ENCODE measurements at places on chromosomes 11 and 22.
A peak's percentile ranks its signal among the peaks of the same experiment; 100 is the strongest.

DNA sequence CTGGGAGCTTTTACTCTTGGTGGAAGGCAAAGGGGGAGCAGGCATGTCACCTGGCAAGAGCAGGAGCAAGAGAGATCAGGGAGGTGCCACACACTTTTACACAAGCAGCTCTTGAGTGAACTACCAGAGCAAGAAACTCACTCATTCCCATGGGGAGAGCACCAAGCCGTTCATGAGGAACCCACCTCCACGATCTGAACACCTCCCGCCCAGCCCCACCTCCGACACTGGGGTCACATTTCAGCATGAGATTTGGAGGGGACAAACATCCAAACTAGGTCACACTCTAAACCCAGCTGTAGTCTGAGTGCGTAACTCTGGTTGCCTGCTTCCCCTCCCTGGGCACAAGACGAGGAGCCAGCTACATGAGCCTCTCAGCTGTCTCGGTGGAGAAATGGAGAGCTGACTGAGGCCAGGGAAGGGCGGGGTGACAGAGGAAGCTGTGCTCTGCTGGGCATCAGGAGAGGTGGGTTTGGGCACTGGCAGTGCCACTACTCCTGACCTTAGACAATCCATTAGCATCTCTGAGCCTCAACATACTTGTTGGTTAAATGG, 134.6 kb downstream of the PKNOX2 start:
- DNase-seq: no peak

GRCh38 chr22:35071784-35072183, 5.8 kb downstream of the ISX start:
- no peak for DNase-seq

- DNase-seq: no peak
These were observed 271.2 kb upstream of the SYN3 start for GRCh38 chr22:33329398-33329797.

GRCh38 chr22:17491090-17491640, 72.1 kb upstream of the SLC25A18 start:
- no peak for DNase-seq

DNA sequence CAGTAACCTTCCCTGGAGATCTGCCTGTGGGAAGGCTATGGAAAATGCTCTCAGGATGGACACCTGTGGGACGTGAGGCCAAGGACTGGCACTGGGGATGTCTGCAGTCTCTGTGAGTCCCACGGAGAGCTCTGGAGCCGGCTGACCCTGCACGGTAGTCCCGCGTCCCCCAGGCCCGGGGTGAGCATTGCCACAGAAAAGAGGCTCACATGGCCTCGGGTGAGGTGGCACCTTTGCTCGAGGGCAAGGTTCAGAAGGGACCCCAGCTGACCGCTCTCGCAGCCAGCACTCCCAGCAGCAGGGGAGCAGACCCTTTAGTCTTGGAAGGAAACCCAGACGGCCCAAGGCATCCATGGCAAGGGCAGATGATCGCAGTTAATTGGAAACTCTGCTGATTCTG, 9.0 kb downstream of the RTL6 start:
- DNase-seq: no peak

DNA sequence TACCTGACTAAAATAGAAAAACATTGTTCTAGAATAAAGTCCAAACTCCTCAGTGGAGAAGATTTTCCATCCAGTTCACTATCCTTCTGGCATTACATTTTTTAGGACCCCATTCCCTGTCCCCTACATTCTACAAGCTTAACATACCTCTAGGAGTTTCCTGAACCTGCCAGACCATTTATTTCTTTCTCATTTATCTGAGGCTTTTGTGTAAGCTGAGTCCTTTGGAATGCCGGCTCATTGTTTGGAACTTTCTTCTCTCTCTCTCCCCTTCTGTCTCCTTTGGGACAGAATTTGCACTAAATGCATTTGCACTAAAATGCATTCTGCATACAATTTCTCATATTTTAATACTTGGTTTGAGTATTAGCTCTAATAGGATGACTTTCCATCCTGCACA, 393.0 kb upstream of the ANO3 start:
- no peak for DNase-seq

DNA sequence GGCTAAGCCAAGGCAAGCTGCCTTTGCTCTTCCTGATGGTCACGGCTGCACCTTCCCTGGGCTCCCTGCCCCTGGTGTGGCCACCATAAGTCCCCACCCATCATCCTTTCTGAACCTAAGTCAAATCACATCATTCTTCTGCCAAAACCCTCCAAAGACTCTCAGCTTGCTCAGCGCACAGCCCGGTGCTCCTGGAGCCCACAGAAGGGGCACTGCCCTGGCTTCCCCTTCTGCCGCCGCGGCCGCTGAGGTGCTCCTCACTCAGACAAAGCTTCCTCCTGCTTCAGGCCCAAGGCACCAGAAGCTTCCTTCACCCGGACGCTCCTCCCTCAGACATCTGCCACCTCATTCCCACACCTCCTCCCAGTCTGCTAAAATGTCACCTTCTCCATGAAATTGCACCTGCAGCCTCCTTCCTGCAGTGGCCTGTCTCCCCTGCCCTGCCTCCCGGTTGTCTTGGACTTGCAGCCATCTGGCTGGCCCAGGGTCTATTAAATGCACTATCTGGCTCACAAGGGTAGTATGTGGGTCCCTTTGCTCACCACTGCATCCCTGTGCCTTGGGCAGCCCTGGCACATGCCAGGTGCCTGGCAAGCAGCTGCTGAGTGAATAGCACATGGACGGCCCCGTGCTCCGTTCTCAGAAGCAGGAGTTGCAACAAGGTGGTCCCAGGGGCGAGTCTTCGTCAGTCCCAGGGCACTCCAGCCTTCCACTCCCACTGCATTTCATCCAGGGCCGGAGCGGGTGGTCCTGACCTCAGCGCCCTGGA, 108.2 kb downstream of the WNT7B start:
- no peak for DNase-seq

GRCh38 chr11:30381879-30382278, 59.0 kb downstream of the ARL14EP start:
- no peak for DNase-seq

DNA sequence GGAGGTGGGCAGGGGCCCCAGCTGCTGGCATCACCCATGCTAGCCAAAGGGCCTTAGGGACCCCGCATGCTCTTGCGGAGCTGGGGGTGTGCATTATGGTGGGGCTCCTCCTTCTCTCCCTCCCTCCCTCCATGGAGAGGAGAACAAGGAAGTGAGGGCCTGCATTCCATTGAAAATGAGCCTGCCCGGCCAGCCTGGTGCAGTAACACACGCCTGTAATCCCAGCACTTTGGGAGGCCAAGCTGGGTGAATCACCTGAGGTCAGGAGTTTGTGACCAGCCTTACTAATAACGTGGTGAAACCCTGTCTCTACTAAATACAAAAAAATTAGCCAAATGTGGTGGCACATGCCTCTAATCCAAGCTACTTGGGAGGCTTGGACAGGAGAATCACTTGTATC, 22.4 kb downstream of the SNAP29 start:
- no peak for DNase-seq

DNA sequence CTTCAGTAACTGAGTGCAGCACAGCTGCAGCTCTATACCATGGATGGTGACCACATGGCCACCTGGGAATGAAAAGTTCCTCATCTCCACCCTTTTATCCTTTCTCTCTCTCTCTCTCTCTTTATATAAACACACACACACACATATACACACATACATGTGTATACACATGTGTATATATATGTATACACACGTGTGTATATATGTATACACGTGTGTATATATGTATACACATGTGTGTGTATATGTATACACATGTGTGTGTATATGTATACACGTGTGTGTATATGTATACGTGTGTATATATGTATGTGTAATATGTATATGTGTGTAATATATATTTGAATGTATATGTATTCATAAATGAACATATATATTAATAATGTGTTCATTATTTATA, 18.8 kb upstream of the FAR1 start:
- DNase-seq: no peak

- peak; percentile 82 for DNase-seq
These were observed at the start of gene IFITM1 for GRCh38 chr11:313787-314553. IFITM1 (plus strand) TSS chr11:314040; CDS start chr11:314171, 131 bp downstream.

DNA sequence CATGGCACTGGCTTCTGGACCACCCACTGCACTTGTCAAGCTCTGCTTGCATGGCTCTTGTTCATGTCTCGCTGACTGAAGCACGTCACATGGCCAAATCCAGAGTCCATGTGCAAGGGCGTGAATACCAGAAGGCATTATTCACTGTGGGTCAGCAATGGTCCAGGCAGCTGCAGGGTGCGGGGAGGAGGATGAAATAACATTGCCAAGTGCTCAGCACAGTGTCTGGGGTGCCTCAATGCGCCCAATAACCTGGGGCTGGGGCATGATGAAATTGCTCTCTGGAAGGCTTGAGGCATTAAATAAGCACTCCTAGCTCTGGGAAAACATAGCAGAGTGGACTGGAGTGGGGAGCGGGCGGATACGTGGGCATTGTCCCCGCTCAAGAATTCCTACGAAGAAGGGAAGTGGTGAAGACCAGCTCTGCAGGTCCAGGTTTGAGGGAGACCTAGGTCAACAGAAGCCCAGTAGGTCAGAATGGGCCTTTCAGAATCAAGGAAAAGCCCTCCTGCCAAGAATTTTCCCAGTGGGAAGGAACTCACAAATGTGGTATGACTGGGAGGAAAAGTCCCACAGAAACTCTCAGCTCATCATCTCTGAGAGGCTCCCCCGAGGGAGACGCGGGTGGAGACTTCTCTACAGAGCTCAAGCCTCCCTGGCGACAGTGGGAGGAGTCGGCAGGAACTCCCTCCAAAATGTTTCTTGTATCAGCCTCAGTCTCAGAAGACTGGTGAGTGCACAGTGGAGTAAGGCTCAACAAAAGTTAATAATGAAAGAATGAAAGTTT, 15.3 kb upstream of the ACCSL start:
- DNase-seq: no peak

GRCh38 chr11:95702526-95702925, 87.1 kb downstream of the FAM76B start:
- DNase-seq: no peak

DNA sequence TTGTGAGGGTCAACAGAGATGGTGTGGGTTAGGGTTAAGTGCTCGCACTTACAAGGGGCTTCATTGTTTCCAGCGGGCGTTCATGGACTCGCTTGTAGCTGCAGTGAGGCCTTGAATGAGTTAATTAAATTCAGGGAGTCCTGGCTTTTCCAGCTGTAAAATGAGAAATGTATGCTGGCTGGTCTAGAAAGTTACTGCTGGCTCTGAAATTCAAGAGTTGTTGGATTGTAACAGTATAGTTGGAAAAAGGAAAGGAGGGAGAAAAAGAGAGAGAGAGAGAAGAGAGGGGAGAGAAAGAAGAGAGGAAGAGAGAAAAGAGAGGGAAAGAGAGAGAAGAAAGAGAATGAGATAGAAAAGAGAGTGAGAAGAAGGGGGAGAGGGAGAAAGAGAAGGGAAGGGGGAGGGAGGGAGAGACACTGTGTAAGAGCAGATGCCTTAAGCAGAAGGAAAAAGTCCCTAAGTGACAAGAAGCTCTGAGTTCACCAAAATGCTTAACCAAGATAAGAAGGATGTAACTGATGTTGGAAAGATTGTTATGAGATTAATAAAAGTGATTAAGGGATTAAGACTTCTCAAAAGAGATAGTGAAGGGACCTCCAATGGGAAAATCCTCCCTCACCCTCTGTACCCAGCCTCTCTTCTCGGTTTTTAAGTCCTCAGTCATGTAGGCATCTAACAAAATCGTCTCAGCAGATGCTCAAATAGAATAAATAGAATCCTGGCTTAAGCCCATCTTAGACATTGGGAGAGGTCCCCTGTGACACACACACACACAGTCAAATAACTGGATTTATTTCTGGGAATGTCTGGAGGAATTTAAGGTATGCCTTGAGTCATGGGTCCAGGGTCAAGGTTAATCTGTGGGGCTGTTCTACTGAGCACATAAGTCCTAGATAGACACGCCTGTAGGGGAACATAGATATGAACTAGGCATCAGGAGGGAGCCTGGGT, 477.9 kb downstream of the MIAT start:
- DNase-seq: no peak

DNA sequence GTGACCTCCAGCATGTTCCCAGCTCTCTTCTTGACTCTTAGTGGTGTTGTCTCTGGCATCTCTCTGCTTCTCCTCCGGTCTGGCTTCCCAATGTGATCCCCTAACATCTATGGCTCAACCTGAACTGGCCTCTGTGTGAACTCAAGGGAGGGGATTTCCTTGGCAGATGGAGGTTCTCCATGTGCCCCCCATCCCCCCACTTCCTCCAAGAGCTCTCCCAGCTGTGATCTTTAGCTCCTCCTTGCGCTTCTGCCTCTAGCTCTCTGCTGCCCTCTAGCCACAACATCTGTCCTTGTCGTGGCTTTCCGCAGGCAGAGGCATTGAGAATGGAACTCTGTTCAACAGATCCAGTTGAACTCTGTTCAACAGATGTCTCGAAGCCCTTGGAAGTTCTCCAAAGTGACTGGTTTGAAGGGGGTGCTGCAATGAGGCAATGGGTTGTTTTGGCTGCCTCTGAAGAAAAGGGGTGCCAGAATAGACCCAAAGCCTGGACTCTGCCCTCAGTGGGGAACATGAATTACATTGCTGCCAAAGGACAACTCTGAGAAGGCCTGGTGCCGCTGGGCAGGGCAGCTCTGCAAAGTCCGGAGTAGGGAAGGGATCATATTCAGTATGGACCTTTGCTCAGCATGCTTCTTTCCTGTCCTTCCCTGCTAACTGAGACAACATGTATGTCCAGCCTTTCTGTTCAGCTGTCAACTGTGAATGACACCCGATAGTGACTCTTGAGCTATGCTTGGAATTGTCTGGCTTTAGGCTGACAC, 61.9 kb downstream of the ADM start:
- DNase-seq: peak; percentile 67

DNA sequence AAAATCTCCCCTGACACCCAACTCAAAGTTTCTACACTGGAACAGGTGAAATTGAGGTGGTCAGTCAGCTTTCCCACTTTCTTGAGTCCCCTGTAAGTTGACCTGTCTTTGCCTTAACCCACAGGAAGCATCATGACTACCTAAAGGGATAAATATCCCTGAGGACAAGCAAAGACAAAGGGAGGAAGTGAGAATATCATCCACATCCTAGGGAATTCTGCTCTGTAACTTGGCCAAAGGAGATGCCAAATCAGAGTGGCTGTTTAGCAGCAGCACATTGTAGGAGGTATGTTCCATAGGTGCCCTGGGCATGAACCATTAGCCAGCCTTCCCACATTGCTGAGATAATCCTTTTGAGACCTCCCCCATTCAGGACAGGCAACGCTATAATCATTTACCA, 40.9 kb upstream of the MRPL17 start:
- no peak for DNase-seq

GRCh38 chr11:119567688-119568582, 145.0 kb upstream of the THY1 start:
- DNase-seq: peak; percentile 36

DNA sequence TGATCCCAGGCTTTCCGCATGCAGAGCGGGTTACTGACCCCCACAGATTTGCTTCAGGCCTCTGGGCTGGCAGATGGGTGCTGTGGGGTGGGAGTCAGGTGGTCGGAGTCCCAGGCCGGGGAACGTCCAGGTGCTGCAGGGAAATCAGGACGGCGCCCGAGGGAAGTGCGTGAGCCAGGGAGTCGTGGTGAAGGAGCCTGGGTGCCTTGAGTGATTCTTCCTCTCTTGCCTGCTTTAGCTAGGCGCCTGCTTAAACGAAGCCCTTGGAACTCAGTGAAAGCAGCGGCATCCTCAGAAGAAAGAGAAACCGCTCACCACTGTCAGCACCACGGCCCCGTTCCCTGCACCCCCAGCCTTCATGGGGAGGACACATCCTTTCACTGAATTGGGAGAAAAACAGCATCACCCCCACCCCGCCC, 455.6 kb downstream of the BRD1 start:
- DNase-seq: no peak

Measured in GM06990 (cell line).